ENCODE measurements at places on chromosomes 13 and 19.

- no peak for DNase-seq
These were observed 1356.5 kb upstream of the SLC10A2 start for GRCh38 chr13:104422668-104423067.

DNA sequence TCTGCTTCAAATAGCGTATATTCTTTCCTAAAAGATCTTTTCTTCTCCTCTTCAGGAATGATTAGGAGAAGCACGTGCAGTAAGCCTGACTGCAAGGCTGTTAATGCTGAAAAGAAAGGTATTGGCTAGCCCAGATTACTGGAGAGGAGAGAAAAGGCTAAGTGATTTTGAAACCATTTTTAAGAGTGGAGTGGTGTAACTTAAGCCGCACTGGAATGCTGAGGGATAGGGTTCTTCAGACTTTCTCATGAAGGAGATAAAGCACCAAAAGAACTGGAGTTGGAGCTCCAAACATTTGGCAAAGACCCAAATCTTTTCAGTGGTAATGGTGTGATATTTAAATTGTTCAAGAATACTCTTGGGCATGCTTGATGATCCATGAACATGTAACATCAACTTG lies 388.3 kb downstream of the COG6 start:
- DNase-seq: no peak

DNA sequence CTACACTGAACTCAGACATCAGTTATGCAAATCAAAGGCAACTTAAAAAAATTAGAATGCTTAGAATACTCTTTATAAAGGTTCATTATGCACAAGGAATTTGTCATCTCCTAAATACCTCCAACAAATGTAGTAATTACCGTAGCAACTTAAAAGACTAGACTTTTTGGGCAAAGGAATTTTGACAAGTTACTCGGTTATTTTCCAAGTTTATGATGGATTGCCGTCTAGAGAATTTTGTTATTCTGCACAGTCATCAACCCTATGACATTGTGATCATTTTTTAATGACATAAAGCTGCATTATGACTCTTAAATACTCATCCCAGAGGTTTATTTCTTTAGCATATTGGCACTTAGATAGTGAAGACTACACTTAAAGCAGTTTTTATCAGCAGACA lies 71.9 kb downstream of the TRPC4 start:
- DNase-seq: no peak

DNA sequence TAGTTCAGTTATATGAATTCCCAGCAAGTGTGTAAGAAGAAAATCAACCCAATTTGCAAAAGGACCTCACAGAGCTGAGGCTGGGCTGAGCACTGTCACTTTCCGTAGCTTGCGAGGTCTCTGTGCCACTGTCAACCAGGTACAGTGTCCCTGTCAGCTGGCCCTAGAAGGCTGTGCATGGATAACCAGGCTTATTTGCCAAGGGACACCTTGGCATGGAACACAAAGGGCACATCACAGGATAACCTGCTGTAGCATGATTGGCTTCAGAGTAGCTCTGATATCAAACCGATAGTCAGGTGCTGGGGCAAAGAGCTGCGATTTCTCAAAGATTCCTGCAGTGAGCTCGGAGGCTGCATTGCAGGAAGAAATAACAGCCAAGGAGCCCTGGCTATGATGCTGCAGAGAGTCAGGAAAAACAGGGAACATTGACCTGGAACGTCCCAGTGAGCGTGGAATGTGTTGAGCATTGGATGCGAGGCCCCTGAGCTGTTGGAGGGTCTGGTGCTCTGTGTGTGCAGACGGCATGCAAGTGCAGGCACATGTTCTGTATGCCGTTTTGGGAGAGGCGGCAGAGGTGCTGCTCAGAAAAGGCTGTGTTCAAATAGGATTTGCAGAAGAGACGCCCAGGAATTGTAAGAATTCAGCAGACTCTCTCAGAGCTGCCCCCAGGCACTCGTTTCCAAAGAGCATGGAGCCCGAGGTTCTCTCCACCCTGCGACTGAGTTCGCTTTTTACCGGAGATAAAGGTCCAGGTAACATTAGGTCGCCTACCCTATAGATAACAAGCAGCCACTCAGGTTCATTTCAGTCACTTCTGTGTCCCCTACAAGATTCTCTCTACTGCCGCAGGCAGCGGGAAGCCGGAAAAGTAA lies 213.5 kb upstream of the IRS2 start:
- no peak for DNase-seq

GRCh38 chr13:103788061-103788652 lies 721.9 kb upstream of the SLC10A2 start:
- DNase-seq: no peak

- DNase-seq: no peak
These were observed 1202.3 kb downstream of the UQCRFS1 start for GRCh38 chr19:28010656-28011055.

GRCh38 chr13:50152655-50153309 lies 137.5 kb downstream of the KCNRG start:
- DNase-seq: no peak

DNA sequence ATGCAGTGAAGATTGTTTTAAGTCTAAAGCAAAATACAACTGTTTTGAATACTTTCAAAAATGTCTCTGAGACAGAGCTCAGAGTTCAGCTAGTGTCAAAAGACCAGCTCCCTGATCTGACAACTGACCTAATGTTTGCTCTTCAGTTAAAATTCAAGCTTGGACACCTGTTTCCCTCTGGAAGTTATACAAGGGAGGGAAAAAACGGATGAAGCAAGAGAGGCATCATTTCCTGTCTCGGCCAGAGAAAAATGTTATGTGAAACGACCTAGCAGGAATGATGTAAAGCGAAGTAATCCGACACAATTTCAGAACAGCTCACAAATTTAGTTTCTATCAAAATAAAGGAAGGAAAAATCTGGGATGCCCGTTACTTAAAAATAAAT lies 59.4 kb downstream of the ZAR1L start:
- DNase-seq: no peak

DNA sequence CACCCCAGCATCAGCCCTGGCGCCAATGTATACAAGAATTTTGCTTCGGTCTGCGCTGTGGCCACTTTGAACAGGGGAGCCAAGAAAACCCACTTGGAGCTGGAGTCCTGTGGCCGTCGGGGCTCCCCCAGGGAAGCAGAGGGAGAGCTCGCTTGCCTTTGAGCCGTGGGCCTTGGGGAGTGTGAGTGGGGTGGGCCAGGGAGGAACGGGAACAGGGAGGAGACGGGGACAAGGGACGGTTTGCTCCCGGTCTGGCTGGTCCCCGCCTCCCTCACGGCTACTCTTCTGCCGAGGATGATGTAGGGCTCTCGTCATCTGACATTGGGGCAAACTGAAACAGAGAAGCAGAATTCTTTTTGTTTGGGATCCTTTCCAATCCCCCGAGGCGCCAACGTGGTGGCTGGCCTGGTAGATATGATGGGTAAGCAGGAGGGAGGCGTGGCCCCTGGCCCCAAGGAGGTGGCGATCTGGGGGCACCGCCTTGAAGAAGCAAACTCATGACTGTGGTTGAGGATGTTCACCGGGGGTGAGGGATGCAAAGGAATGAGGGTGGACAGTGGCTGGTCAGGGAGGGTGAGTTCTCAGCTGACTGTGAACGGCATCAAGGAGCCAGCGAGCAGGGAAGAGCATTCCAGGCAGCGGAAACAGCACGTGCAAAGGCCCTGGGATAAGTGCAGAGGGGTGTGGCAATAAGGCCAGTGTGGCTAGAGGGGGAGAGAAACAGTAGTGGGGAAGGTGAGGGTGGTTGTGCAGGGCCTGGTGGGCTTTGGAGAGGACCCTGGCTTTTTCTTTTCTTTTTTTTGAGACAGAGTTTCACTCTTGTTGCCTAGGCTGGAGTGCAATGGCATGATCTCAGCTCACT lies 10.9 kb upstream of the SPC24 start:
- no peak for DNase-seq

DNA sequence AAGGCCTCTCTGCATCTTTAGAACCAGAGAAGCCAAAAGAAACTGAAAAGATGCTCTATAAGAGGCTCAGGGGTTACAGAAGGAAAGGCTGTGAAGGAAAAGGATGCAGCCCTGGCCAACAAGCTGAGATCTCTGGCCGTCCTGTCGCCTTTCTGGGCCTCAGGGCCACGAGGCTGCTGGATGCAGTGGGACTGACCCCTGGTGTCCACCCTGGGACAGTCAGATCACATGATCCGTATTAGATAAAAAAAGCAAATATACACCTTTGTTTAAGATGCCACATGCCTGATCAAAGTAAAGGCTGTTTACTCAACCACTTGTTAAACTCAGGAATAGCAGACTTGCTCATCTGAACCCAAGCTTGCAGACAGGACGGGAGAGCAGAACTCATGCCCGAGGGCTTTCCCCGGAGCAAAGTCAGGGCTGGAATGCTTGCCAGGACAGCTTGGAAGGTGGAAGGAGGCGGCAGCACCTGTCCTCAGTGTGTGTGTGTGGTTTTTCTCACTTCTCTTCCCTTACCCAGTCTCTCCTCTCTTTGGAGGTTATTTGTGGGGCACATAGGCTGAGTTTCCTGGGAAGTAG lies 206.5 kb upstream of the TSHZ3 start:
- DNase-seq: no peak

DNA sequence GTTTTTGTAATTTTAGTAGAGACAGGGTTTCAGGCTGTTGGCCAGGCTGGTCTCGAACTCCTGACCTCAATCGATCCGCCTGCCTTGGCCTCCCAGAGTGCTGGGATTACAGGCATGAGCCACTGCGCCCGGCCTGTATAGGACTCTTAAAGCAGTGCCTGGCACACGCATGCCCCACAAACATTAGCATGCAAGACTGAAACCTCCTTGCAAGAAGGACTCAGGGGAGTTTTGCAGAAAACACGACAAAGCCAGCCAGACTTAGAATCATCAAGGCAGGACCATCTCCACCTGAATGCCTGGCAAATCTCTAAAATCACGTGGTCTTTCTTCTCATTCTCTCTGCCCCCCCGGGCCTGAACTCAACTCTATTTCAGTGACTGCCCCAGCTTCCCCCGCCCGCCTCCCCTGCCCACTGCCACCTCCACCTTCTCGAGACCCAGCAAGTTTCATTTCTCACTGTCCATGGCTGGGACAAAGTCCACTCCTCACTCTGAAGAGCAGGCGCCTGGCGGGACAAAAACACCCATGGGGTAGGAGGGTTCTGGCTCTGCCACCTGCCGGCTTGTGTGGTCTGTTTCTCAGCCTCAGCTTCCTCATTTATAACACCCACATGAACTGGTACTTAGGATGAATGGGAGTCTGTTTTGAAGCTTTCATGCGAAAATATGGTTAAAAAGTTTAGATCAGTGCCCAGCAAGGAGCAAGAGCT lies 2.4 kb downstream of the TICAM1 start:
- DNase-seq: no peak

DNA sequence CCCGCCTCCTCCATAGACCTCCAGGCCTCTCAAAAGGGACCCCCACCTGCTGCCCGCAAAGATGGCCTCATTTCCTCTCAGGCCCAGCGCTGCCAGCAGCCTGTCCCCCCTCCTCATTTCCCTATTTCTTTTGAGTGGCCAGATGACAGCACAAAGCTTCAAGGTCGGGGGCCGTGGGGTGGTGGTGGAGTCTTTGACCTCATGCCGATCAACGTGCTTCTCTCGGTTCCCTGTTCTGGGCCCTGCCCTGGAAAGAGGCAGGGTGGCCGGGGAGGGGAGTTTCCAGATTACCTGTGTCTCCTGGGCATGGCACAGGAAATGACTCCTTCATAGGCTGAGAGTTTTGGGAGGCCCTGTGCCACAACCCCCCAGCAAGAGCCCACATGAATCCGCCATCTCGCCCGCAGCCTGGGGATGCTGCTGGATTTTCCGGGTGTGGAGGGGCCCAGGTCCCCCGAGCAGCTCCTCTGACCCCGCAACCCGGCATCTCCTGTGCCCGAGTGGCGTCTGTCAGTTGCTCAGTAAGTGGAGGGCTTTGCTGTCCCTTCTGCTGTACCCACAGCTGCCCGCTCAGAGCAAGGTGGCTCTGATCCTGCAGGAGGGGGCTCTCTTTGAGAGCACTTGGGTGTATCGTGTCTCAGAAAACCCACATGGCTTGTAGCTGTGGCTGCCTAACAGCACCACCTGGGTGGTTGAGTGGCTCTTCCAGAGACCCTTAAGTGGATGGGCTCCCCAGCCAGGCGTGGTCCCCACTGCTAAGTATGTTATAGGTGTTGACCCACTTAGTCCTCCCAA lies 139.4 kb downstream of the SIPA1L3 start:
- DNase-seq: no peak

DNA sequence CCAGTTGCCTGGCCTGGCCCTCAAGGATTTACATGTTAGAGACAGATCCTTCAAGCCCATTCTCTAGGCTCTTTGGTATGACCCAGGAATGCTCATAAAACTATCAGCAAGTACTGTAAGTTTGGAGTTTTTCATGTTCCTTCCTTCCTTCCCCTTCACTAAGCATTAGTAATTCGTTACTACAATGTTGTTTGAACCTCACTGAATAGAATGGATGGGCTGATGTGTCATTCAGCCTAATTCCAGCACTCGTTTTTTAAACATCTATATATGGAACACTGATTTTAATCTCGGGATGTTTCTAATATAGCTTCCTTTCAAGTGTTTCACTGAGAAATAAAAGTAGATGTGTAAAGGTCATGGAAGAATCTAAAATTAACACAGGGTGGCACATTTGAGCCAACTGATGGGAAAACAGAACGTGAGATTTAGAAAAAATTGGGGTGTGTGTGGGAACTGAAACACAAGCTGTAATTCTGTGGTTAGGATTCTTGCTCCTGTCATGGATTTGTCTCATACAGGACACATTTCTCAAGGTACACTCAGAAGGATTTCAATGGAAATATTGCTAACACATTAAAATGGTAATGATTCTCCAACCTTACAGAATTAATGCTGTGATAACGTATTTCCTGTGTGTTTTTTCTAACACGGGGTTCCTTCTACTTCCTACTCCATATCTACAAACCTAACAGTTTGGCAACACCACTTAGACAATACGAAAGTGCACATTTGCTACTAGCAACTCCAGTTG lies 93.4 kb downstream of the FLT1 start:
- no peak for DNase-seq

Measured in activated CD8-positive, alpha-beta memory T cell treated with anti-CD3 and anti-CD28 coated beads for 4 hours (primary cell).